ENCODE measurements at places on chromosomes 3 and 15.

- DNase-seq = no peak
Measured at GRCh38 chr3:146975476-146975875, 370.3 kb upstream of the PLSCR5 start.

DNA sequence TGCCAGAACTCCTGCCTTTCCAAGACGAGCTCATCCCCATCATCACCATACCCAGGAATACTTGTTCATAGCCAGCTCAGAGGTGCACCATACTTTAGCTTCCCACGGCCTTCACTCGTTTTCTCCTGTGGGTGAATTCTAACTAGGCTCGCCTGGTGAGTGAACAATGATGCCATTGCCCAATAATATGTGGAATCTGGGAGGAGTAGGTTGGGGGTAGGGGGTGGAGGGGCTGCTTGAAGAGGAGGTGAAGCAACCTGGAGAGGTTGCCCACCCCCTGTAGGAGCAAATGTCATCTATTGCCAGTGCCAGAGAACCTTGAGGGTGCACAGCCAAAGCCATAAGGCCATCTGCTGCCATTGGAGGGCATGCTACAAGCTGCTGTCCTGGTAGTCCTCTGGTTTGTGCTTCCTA lies 592 bp upstream of the ZNF445 start:
- DNase-seq = no peak

GRCh38 chr3:72505539-72506405 lies 342.5 kb downstream of the SHQ1 start:
- DNase-seq = no peak

DNA sequence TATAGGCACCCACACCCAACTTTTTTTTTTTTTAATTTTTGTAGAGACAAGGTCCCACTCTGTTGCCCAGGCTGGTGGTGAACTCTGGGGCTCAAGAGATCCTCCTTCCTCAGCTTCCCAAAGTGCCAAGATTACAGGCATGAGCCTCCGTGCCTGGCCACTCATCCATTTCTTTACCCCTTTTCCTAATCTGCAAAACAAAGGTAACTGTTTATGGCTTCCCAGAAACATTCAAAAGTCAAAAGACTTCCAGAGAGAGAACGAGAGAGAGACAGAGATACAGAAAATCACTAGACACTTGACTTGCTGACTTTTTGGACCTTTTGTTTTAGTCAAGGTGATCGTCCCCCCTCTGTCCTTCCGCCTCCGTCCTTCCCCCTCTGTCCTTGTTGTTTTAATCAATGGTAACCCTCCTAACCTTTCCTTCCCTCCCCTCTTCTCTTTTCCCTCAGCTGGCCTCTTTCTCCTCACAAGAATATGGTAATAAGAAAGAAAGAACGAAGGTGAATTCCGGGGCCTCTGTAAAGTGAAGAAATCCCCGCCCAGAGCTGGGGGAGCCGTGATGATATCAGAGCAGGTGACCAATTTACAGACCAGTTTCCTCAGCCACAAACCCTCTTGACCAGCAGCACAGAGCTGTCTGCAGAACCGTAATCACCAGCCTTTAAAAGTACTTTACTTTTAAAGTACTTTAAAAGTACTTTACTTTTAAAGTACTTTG lies 21.9 kb downstream of the KLHL6 start:
- DNase-seq = no peak

DNA sequence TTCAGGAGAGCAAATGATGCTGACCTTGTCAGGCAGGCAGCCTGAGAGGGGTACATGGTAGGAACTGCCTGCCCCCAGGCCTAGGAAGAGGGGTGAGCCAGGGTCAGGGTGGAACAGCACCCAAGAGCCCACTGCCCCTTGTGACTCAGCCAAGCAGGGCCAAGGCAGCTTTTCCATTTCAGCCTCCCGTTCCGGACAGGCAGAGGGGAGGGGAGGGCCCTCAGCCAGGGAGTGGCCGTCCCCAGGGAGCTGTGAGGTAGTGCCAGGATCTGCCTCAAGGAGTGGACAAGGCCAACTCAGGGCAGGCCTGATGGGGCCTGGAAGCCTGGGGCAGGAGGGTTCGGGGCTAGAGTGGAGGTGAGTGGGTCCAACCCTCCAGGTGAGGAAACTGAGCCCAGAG lies 5.1 kb upstream of the ANKRD63 start:
- DNase-seq = no peak

Measured in stimulated activated CD4-positive, alpha-beta T cell treated with anti-CD3 and anti-CD28 coated beads, Interleukin-4, amount 100 ng/mL, for 4 hours (primary cell).